ENCODE measurements at places on chromosomes 3 and 15.

DNA sequence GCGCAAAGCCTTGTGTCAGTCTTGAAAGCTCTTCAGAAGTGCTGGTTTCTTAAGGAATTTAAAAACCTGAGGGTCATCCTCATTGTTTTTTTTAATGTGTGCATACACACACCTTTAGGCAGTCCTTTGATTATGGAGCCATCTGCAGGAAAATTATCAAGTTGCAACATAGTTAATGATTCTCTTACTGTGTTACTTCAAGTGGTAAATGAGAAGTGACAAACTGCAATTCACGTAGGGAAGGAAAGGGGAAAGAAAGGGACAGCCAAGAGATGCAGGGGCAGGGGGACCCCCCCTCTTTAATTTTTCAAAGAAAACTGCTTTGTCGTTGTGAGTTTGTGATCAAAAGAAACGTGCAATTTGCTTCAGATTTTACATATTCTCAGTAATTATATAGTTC is 162.4 kb upstream of the CGNL1 start:
- no peak for DNase-seq

- no peak for DNase-seq
Observed at GRCh38 chr3:95926904-95927501, 887.4 kb upstream of the EPHA6 start.

GRCh38 chr3:123348471-123349200 is 100.3 kb downstream of the ADCY5 start:
- DNase-seq, result no peak

- no peak for DNase-seq
Observed at GRCh38 chr3:155553780-155554179, 191.1 kb downstream of the PLCH1 start.

GRCh38 chr15:46576646-46577395 is 942.0 kb downstream of the SQOR start:
- no peak for DNase-seq

DNA sequence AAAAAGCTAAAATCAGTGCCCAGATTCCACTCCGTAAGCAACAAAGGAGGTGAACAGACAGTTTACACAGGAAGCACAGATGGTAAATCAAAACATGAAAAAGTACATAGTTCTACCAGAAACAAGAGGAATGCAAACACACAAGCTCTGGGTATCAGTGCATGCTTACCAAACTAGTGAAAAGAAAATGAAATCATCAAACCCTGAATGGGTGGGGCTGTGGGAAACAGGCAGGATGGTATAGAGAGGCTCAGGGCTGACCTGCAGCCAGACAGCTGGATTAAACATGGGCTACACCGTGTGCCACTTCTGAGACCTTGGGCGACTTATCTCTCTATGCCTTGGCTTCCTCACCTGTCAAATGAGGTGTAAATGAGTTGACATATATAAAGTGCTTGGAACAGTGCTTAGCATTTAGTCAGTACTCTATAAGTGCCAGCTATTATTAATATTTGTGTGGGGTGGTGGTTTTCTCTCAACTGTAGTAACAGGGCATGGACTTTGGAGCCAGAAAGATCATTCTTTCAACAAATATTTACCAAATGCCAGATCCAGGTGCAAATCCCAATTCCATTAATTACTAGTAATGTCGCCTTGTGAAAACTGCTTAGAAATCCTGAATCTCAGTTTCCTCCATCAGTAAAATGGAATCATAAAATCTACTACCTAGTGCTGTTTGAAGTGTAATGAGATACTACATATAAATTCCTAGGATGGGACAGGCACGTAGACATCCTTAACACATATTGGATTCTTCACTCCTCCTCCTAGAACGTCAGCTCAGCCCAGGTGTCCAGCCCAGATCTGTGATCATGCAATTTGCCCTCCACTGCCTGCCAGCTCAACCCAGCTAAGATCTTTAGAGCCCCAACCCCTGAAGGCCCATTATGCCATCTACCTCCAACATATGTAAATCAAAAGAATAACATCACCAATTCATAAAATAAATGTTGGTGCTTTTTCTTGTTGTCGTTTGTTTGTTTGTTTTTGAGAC is 55.5 kb upstream of the SMAD3 start:
- peak; percentile 11 for DNase-seq

DNA sequence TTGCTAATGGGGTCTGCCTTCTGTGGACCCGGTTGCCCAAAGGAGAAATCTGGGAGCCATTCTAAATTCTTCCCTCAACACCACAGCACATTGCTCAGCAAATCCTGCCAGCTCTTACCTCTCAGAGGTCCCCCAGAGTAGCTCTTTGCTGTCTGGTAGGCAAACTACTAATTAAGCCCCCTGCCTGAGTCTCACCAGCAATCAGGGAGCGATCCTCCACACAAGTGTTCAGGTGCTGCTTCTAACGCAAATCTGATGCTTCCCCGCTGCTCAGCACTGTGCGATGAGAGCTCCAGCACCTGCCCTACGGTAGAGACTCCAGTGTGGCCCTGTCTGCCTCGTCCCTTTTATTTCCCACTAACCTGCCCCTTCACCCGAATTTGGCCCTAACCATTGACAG is 60.5 kb downstream of the HCN4 start:
- DNase-seq, result no peak

- no peak for DNase-seq
Observed at GRCh38 chr3:122183893-122184590, 574 bp downstream of the CASR start.

DNA sequence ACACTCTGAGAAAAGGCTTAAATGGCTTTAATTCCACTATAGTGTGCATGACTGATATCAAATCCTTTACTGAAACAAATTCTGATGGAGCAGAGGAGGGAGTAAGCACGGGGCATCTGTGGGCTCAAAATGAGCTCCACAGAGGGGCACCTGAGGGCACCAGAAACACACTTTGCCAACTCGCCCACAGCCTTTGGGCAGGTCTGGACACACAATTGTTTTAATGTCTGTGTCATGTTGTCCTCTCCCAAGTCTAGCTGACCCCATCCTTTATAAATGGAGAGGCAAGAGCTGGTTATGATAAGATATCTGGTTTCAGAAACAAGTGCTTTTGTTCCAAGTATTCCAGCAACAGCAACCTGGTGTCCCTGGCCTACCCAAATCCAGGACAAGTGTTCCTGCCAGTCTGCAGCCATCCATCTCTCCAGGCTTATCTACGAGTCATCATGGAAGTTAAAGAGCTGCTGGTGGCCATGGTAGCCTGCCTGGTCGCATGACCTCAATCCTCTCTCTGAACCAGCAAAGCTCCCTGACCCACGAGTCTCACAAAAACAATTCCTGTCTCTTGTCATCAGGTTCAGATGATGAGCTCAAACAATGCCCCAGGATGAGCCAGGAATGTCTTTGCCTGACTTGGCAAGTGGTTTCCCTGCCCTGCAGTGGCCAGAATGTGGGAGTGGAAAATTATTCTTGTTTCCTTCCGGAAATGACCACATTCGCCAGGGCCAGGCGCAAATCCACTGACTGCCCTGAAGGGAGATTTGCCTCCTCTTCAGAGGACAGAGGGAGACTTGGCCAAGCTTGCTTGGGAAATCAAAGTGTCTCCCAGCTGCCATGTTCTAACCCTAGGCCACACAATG is 64.4 kb upstream of the TPM1 start:
- DNase-seq, result no peak

- no peak for DNase-seq
Observed at GRCh38 chr3:107850681-107851080, 240.2 kb downstream of the CD47 start.

DNA sequence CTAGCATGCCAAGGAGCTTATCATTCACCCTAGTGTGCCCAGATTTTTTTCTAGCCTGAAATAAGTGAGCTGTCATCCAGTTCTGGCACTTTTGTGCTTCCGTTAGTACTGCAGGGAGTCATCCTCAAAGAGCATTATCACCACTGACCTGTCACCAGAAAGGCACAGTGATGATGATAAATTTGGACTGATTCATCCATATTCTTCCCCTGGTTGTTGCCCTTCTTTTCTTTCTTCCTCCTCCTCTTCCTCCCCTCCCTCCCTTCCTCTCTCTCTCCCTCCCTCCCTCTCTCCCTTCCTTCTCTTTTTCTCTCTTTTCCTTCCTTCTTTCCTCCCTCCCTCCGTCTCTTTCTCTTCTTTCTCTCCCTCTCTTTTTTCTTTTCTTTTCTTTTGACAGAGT is 21.3 kb downstream of the SLC35G2 start:
- DNase-seq, result no peak

GRCh38 chr3:13887495-13888300 is 7.8 kb upstream of the WNT7A start:
- DNase-seq, result no peak

DNA sequence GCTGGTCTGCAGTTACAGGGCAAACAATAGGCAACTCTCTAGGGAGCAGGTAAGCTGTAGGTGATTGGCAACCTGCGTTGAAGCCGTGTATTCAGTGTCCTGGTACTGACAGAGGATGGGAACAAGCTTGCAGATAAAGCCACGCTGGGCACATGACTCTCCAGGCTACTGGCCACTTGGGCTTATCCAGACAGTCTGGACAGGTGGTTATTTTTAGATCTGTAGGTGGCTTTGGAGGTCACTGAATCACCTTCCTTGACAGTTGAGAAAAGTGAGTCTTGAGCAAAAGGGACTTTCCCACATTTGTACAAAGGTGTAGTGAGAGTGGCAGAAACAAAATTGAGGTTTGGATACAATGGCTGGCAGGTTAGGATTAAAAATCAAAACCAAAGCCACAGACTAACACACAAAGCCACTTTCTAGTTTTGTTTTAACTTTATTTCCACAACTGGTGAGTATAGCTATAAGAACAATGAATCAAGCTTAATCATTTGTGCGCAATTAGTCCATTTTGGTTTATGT is 22.3 kb upstream of the IL1RAP start:
- no peak for DNase-seq

DNA sequence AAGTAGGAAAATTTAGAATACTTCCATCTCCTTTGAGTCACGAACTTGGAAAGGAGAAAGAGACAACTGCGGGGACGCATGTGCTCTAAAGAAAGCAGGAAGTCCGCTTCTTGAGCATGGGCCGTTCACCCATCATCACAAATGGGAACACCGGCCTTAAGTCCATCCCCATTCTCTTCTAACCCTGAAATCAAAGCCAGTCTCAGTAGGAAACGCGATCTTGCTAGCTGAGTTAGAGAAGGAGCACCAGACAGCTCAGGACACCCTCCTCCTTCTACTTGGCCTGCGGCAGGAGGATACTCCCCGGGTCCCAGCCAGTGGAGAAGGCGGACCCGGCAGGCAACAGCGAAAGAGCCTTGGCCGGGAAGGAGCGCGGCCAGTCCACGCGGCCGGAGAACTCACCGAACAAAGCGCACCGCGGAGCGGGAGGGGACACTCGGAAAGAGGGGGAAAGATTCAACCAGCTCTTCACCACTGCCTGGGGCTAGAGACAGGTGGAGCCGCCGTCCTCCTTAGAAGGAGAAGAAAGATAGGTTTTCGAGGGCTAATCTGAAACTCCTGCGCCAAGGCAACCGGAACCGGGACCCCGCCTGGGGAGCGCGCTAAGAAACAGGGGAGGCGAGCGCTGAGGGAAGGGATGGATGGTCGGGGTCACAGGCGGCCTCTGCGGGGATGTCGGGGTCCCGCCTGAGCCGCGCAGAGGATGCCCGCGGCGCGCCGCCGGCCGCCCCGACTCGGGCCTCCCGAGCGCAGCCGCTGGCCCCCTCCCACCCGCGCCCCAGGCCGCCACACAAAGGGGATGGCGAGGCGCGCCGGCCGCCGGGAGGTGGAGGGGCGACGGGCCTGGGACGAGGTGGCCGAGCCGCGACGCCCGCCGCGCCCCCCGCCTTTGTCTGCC is 818 bp downstream of the SLC4A7 start:
- DNase-seq, result peak; percentile 88

- DNase-seq, result no peak
Observed at GRCh38 chr15:70029297-70029701, 68.4 kb downstream of the TLE3 start.

- DNase-seq, result no peak
Observed at GRCh38 chr3:110984456-110985250, 87.0 kb upstream of the NECTIN3 start.

GRCh38 chr3:53416530-53416929 is 69.2 kb upstream of the DCP1A start:
- no peak for DNase-seq

- DNase-seq, result no peak
Observed at GRCh38 chr3:99962703-99963102, 145.0 kb downstream of the CMSS1 start.

Data from osteocyte (in vitro differentiated cells).